ENCODE measurements at places on chromosomes 4 and X.
A peak's percentile ranks its signal among the peaks of the same experiment; 100 is the strongest.

DNA sequence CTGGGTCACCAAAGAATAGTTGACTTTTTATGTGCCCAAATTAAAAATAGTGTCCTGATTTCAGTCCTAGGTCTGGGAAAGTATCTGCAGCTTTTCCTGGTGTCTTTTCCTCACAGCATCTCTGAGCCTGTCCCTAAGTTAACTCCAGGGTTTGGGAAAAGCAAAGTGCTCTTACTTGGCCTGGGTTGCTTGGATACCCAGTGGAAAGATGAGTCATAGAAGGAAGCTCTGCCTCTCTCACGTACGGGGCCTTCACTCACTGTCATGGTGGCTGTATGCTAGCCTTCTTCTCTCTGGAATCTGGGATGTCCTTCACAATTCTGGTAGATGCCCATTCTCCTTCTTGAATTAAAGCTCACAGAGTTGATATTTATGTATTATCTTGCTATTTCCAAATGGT lies 607.3 kb downstream of the ANKRD50 start:
- DNase-seq: no peak

DNA sequence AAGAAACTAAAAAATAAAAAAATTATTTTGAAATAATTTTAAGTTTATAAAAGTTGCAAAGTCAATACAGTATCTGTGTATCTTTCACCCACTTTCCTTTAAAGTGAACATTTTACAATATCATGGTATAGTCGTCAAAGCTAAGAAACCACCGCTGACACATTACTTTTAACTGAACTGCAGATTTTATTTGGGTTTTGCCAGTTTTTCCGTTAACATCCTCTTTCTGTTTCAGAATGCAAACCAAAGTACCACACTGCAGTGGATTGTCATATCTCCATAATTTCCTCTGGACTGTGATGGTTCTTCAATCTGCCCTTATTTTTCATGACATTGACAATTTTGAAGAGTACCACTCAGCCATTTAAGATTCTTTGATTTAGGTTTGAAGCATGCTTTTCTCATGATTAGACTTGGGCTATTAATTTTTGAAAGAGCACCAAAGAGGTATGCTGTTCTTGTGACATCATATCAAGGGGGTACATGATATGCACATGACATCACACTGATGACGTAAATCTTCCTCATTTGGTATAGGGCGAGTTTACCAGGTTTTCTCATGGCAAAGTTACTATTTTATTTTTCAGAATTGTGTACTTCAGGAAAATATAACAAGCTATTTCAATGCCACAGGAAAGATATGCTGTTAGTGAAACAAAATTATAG lies 3.6 kb upstream of the CXCL1 start:
- no peak for DNase-seq

GRCh38 chr4:38667085-38667893 lies 3.3 kb downstream of the KLF3 start:
- DNase-seq: peak; percentile 68

DNA sequence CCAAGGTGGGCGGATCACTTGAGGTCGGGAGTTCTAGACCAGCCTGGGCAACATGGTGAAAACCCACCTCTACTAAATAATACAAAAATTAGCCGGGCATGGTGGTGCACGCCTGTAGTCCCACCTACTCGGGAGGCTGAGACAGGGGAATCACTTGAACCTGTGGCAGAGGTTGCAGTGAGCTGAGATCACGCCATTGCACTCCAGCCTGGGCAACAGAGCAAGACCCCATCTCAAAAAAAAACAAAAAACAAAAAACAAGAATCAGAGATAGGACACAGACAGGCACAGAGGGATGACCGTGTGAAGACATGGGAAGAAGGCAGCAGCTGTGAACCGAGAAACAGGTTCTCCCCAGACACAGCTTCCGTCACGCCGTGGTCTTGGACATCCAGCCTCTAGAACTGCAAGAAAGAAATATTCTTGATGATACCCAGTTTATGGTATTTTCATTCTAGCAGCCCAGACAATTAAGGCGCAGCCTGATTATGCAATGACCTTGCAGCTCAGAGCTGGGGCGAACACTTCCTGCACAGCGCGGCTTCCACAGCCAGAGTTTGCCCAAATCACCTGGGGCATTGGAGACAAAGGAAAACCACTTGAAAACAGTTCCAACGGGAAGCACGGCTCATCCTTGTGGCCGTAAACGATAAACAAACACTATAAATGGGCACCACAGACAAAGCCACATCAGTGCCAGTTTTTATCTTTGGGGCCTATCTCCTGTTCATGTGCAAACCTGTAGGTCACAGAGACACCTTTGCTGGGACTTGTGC lies 4.2 kb upstream of the ARSD start:
- no peak for DNase-seq

GRCh38 chrX:24148535-24149350 lies 786 bp upstream of the ZFX start:
- no peak for DNase-seq

- no peak for DNase-seq
Observed at GRCh38 chrX:7264399-7264798, 116.4 kb upstream of the PUDP start.

- no peak for DNase-seq
Observed at GRCh38 chrX:85109235-85109634, 105.6 kb downstream of the APOOL start.

GRCh38 chrX:119391279-119391678 lies 7.9 kb upstream of the SLC25A43 start:
- DNase-seq: no peak

DNA sequence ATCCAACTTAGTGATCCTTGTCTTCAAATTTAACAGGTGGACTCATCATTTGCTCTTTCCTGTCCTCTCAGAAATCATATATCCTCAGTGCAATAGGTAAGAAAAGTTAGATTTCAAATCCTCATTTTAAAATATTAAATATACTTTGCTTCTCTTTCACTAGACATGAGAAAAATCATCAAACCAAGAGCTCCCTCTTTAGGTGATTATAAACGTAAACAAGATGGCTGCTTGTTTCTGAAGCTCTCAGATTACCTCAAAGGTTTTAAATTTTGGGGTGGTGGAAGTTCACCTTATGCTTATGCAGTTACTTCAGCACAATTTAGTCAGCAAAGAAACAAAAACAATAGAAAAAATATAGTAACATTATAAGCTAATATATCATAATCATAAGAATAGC lies 27.3 kb downstream of the CSN3 start:
- DNase-seq: peak; percentile 8

DNA sequence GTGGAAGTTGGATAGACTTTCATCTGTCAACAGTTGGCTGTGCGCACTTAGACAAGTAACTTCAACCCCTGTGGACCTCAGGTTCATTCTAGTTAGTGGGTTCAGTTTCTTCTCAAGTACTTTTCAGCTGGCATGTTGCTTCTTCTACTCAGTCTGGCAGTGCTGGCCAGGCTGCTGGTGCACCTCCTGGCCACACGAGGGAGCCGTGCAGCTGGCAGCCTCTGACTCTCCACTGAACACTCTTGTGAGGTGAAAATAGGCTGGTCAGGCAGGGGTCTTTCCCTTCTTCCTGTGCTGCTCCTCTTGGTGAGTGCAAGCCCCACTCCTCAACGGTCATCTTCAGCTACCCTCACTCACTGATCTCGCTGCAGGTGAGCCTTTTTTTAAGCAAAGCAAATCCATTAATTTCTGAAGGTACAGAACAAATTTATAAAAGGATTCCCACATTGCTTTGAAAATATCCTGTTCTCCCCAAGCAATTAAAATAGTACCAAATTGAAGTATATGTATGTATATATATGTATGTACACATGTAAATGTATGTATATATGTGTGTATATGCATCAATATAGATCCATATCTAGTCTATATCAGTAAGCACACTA lies 30.6 kb downstream of the LONRF3 start:
- no peak for DNase-seq

GRCh38 chr4:173073939-173074500 lies 94.6 kb upstream of the GALNT7 start:
- DNase-seq: no peak

DNA sequence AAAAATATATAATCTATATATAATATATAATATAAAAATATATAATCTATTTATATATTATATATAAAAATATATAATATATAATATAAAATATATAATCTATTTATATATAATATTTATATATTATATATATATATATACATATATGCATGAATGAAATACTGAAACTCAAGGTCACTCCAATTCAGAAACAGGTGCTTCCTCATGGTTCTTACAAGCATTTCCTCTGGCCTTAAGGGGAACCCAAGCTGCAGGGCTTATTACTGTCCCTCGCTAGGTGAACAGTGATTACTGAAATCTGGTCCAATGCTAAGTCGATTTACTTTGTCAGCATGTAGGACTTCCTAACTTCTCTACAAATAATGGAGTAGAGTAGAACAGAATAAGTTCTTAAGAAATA lies 174.3 kb downstream of the GPM6A start:
- DNase-seq: no peak

DNA sequence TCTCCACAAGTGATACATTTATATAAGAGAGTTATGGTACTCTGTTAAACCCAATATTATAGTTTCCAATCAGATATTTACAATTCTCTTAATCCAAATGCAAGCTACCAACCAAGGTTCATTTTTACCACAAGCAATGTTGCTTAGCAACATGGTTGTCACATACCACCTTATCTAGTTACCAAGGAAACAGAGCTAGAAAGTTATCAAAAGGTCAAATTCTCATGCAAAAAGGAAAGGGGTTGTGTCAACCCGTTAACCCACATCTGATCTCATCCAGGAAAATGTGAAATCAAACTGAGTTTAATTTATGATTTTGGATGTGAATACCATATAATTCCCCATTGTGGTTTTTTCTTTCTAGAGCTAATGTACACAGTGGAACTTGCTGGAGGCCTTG lies 274.1 kb upstream of the MAGEB2 start:
- DNase-seq: no peak

DNA sequence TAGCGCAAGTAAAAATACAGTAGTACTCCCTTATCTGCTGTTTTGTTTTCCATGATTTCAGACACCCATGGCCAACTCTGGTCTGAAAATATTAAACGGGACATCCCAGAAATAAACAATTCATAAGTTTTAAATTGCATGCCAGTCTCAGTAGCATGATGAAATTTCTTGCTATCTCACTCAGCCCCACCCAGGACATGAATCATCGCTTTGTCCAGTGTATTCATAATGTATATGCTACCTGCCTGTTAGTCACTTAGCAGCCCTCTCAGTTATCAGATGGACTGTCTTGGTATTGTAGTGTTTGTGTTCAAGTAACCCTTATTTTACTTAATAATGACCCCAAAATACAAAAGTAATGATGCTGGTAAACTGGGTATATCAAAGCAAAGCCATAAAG lies 158.2 kb upstream of the DDIT4L start:
- no peak for DNase-seq

GRCh38 chr4:168522356-168522755 lies 25.5 kb downstream of the PALLD start:
- peak; percentile 14 for DNase-seq

- DNase-seq: no peak
Observed at GRCh38 chrX:148923631-148924030, 423.2 kb downstream of the AFF2 start.

DNA sequence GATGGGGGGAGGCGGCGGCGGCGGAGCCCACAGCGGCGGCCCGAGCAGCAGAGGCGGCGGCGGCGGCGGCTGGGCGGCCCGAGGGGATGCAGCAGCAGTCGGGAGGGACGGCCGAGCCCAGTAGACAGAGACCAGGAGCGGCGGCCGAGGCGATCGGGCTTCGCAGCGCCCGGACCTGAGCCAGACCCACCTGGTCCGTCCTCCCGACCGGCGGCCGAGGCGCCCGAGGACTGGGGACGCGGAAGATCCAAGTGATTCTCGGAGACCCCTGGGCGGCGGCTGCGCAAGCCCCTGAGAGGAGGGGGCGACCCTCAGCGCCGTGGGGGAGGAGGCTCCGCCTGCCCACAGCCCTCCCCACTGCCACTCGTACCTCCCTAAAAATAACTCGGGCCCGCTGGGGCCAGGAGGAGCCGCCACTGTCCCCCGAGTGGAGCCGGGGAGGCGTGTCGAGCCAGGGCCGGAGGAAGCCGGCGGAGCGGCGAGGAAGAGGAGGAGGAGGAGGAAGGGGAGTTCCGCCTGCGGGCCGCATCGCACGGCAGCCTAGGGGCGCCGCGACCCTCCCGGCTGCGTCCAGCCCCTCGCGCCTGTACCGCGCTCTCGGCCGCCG lies 608 bp downstream of the RAPGEF2 start:
- DNase-seq: no peak

DNA sequence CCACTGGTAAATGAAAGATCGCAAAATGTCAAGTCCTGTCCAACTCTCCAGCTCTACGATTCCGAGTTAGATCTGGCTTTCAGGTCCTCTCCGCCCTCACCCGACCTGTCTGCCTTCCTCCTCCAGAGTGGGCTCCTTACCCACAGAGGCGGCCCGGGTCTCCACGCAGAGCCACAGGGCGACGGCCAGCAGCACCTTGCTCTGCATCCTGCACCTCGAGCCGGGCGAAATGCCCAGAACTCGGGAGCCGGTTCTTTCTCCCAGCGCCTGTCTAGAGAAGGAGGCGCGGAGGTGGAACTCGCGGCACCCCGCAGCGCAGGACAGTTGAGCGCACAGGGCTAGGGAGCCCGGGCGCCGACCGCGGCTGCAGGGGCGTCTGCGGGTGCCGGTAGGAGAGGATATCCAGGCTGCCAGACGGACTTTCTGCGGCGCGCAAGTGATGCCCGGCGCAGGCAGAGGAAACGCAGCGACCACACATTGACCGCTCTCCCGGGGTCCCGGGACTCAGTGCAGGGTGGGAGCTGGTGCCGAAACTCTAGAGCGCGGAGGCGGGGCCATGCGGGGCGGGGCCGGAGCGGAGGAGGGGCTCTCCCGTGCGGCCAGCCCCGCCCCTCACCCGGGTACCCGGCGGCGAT lies at the start of gene KDR:
Gene KDR (minus strand): TSS at position 509 of the 635 bp plus-strand sequence. CDS start 302 bp downstream, at position 207.
- DNase-seq: no peak

DNA sequence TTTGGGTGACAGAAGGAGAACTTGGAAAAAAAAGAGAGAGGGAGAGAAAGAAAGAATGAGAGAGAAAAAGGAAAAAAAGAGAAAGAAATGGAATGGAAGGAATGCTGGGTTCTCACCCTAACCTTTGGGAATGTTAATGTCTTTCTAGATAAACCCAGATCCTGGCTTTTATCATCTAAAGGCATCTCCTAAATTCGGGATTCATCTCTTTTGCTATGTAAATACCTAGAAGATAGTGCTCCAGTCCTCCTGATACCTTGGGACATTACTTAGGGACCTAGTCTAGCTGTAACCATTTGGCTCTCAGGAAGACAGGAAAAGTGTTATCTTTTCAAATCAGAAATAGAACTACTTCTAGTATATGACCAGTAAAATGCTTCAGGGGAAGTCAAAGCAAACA lies 15.8 kb upstream of the SPCS3 start:
- no peak for DNase-seq

GRCh38 chr4:122562449-122562848 lies 58.4 kb downstream of the IL21 start:
- no peak for DNase-seq

- DNase-seq: no peak
Observed at GRCh38 chrX:105190252-105190853, 30.1 kb downstream of the TEX13A start.

DNA sequence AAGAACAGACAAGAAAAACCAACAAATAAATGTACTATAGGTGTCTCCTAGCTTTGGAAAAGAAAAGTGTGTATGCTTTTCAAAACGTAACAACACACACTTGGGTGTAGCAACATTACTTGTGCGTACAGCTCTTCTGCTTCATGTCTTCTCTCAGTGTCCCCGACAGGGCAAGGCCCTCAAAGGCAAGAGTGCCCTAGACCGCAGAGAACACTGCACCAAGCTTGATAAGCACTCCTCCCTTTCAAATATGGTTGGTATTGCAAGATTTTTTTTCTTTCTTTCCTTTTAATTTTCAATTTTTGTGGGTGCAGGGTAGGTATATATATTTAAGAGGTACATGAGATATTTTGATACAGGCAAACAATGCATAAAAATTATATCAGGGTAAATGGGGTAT lies 106.8 kb downstream of the EIF4E start:
- no peak for DNase-seq
